ENCODE measurements at places on chromosomes 4 and X.

GRCh38 chr4:90624781-90625180 lies 497.6 kb downstream of the CCSER1 start:
- DNase-seq: no peak

DNA sequence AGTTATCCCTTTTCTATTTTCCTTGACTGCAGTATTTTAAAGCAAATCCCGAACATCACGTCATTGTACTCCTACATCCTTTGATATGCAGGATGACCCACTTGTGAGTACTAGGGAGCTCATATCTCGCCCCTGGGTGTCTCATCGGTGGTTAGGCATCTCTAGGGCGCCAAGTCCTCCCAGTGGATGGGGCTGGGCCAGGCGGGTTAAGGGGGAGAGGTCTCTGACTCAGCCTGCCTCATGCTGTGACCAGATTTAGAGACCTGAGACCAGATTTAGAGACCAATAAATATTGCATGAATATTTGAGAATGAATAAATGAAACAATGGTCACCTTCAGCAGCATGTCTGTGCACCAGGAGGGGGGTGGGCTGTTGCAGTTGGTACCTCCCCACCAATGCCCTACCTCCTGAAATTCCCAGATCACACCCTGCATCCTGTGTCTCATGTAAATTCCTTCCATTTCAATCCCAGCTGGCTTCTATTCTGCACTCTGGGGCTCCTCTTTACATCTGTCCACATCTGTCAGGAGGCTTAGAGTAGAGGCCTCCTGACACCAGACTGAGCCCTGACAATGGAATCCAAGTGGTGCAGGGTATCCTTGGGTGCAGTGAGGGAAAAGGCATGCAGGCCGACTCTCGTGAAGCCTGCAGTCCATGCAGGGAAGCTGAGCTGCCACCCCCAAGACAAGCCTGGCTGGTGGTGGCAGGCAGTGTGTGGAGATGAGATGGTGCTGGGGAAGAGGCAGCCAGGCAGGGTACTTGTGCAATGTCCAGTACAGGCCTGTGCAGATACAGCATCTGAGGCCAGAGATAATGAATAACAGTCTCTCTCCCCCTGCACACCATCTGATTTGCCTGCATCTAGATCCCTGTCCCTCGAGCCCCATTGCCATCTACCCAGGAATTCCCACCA lies 5.2 kb downstream of the APLN start:
- DNase-seq: no peak

- no peak for DNase-seq
Measured at GRCh38 chr4:107213880-107214279, 177.8 kb upstream of the DKK2 start.

GRCh38 chr4:5912614-5913019 lies 19.7 kb upstream of the CRMP1 start:
- DNase-seq: no peak

DNA sequence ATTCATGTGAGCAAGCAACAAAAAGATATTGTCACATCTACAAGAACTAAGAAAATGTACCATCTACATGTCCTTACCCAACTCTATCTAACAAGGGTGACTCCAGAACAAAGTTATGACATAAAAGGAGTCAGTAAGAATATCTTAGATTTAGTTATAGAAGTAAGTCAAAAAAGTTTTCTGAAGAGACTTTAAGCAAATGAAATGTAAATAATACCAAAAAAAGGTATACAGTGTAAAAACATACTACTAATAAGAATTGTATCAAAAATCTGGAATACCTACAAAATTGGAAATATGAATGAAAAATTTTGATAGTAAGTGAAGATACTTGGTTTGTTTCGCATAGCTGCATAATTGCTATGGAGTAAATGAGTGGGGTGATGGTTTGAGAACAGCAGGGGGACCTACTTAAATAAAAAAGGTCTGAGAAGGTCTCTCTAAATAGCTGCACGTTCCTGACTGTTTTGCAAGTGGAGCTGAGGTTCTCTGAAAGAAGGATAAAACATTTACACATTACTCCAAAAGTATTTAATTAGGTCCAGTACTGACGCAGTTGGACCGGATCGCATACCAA lies 51.0 kb upstream of the ENPP6 start:
- DNase-seq: no peak

- DNase-seq: no peak
Measured at GRCh38 chr4:40240040-40240653, 43.3 kb downstream of the RHOH start.

DNA sequence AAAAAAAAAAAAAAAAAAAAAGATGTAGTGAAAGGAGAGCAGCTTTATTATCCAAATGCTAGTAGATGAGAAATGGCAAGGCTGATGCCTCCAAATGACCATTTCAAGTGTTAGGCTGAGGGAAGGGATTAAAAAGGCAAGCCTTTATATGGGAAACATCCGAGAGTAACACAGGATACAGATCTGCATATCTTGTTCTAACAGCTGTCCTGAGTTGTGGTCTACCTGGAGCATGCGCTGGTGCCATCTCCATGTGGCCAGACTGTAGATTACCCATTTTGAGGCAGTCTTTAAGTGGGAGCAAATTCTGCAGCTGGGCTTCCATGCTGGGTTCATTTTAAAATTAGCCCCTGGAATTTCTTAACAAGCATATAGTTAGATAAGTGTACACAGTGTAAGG lies 26.0 kb upstream of the ELF2 start:
- DNase-seq: no peak

GRCh38 chr4:123651536-123652180 lies 255.1 kb downstream of the SPRY1 start:
- no peak for DNase-seq

DNA sequence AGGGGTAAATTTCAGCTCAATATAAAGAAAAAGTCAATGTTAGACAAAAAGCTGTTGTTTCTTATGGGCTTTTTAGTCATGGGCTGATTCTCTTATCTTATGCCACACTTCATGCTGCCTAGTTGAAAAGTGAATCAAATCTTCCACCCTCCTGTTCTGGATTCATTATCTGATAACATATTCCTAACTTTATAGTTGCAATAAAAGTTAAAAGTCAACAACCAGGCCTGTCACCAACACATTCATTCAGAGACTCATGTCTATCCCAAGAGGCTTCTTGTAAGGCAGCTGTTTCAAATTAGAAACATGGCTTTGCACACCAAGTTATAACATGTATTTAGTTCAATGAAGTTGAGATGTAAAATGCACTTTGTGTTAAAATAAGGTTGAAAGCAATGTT lies 243.8 kb downstream of the ADAMTS3 start:
- DNase-seq: no peak

DNA sequence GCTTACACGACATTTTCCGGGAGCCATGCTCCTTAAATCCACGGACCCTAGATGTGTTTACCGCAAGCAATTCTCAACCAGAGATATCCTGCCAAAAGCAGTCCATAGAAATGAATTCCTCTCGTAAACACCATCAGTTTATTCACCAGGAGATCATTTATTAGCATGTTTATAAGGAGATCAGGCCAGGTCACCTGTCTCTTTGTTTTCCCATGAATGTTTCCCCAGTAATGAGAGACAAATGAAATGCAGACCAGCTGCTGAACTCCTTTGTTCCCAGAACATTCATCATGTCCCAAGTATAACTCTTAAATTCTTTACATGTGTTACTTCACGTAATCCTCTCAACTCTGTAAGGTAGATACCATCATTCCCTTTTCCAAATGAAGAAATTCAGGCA lies 137.1 kb downstream of the DDX53 start:
- DNase-seq: no peak

- DNase-seq: no peak
Measured at GRCh38 chr4:685679-686412, 3.1 kb downstream of the SLC49A3 start.

- DNase-seq: no peak
Measured at GRCh38 chr4:3269105-3269927, 20.4 kb downstream of the MSANTD1 start.

DNA sequence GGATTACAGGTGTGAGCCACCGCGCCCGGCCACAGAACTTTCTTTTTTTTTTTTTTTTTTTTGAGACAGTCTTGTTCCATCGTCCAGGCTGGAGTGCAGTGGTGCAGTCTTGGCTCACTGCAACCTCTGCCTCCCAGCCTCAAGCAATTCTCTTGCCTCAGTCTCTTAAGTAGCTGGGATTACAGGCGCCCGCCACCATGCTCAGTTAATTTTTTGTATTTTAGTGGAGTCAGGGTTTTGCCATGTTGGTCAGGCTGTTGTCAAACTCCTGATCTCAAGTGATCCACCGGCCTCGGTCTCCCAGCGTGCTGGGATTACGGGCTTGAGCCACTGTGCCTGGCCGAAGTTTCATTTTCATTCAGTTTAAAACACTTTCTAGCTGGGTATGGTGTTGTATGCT lies 16.4 kb downstream of the FAM193A start:
- no peak for DNase-seq

DNA sequence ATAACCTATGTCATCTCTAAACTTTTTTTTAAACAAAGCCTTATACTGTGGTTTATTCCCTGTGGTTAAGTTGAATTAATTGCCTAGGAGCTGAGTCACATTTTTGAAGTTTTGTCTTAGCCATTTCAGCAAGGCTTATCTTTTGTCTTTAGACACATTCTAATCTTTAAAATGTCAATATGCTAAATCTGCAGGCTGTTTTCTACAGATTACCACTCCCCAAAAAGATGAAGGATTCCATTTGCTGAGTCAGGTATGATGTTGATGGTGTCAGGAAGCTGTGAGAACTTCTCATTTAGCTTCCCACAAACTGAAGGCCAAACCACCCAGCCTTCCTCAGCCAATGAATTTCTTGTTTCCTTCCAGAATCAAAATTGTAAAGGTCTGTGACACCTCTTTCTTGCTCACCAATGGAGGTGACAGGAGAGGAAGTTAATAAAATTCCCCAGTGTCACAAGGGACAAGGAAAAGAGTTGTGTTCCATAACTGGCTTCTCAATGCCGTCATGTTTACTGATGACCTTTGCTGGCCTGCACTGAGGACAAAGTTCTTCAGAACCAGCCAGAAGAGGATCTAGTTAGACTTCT lies 3.7 kb upstream of the CXCL6 start:
- no peak for DNase-seq

DNA sequence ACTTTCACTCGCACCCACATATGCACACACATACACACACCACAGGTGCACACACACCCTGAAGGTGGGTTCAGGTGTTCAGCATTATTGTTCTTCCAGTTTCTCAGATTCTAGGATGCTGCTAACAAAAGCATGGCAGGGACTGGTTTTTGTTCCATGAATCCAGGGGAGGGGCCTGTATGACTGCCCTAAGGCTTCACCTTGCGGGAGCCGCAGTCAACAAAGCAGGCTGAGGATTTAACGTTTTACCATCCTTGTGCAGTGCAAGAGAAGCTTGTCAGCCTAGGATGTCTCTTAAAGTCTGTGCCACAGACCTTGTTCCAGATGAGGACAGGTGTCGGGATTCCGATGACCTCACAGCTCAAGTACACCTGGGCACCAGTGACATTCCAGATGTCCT lies 61.8 kb downstream of the POLR2B start:
- no peak for DNase-seq

- DNase-seq: no peak
Measured at GRCh38 chrX:46803140-46803539, 33.7 kb upstream of the RP2 start.

DNA sequence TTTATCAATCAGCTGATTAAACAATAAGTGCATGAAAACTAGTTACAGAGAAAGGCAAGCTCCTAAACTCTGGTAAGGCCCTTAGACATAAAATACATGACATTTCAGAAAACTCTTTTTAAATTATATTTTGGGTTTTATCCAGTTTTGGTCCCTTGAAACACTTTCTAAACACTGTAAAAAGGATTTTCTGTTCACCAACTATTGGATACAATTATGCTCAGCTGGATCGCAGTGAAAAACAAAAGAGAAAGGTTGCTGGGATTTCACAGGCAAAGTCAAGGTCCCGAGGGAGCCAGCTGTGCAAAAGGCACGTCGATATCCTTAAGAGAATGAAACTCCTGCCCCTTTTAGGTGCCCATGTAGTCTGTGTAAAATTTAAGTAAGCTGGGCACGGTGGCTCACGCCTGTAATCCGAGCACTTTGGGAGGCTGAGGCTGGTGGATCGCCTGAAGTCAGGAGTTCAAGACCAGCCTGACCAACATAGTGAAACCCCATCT lies 1018.4 kb upstream of the INTU start:
- DNase-seq: no peak

Data from activated CD4-positive, CD25-positive, alpha-beta regulatory T cell (primary cell).